ENCODE measurements at places on chromosomes 13 and 19.

GRCh38 chr13:48126944-48127830 lies 32.3 kb upstream of the MED4 start:
- peaks cover 37% of the 10 kb centered on the region for H3K4me1 ChIP-seq
- DNase-seq = peak; percentile 76
- no peaks in the 10 kb centered on the region for H3K27me3 ChIP-seq
- H3K27ac ChIP-seq = peak overlapping the region; percentile 92
- no peaks in the 10 kb centered on the region for H3K36me3 ChIP-seq

- H3K27ac ChIP-seq = no peak overlapping the region
- no peak for DNase-seq
- peaks cover 17% of the 10 kb centered on the region for H3K4me1 ChIP-seq
- no peaks in the 10 kb centered on the region for H3K36me3 ChIP-seq
These were observed 111.8 kb downstream of the SGCG start for GRCh38 chr13:23292586-23292985.

GRCh38 chr19:13848798-13849676 lies 27.9 kb upstream of the NANOS3 start:
- DNase-seq = no peak
- H3K36me3 ChIP-seq = no peaks in the 10 kb centered on the region
- H3K4me1 ChIP-seq = peaks cover 50% of the 10 kb centered on the region
- no peak overlapping the region for H3K4me3 ChIP-seq

- H3K4me3 ChIP-seq = no peak overlapping the region
- peak; percentile 5 for DNase-seq
- peaks cover 15% of the 10 kb centered on the region for H3K36me3 ChIP-seq
These were observed 173.8 kb downstream of the KDM4B start for GRCh38 chr19:5142725-5143097.

- H3K27ac ChIP-seq = no peak overlapping the region
- no peaks in the 10 kb centered on the region for H3K27me3 ChIP-seq
- no peaks in the 10 kb centered on the region for H3K4me1 ChIP-seq
- no peak overlapping the region for H3K4me3 ChIP-seq
- H3K36me3 ChIP-seq = peaks cover 40% of the 10 kb centered on the region
These were observed 142.4 kb downstream of the MYCBP2 start for GRCh38 chr13:77184455-77184854.

DNA sequence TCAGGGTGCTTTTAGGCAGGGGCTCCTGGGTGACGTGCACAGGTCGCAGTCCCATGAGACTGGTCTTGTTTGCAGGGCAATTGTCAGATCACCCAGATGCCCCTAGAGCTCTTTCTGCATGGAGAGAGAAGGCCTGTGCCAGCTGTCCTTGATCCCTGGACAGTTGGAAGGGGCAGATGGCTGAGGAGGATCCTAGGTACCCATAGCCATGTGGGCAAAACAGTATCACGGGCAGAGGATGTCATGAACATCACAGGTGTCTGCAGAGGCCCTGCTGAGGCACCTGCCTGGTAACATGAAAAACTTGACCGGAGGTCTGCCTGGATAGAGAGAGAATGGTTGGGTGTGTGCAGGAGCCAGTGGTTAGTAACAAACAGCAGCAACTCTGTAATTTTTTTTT lies 99.3 kb downstream of the ZNF536 start:
- H3K27ac ChIP-seq = no peak overlapping the region
- no peak overlapping the region for H3K4me3 ChIP-seq
- no peak for DNase-seq
- H3K27me3 ChIP-seq = peaks cover under 1% of the 10 kb centered on the region

Measured in heart right ventricle (tissue), 16 donors.